Neural crest cell (in vitro differentiated cells): ENCODE measurements at places on chromosomes 2 and 18.

DNA sequence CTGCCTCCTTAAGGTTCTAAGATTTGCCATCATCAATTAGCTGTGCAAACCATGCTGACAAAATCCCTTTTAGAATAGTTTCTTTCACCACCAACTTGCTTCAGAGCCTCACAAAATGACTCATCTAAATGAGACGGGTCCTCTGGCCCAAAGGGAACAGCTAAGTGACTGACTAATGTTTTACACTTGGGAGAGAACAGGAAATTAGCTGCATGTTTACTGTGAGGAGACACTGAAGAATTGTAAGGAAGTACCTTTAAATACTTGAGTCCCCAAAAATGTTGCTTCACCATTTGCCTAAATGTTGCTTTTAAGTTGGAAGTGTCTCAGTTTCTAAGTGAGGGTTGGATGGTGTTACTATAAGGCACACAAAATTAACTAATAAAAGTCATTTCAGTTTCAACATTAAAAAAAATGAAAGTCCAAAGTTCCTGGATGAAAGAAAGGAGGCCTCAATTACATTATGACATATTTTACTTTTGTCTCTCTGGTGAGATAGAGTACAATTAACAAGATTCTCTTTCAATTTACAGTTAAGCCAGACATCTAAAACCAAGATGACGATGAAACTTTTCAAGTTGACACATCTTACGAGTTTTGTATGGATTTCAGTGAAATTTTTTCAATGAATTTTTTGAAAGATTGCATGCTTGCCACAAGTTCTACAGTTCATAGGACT, 229.1 kb upstream of the FN1 start:
- DNase-seq = no peak

DNA sequence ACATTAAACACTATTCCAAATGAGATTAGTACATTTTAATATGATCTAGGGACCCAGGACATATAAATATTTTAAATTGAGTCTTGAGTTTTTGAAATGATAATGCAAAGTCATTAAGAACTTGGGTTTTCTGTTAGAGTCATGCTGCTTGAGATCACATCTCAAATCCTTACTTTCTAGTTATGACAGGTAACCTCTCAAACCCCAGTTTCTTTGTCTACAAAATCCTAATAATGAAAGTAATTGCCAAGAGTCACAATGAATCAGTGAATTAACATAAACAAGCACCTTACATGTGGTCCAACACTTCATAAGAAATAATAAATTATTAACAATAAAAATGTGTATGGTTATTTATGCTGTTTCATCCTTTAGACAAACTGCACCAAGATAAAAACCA, 607.6 kb downstream of the LRP1B start:
- no peak for DNase-seq

GRCh38 chr2:172153156-172153555, 50.5 kb upstream of the DLX2 start:
- DNase-seq = no peak

DNA sequence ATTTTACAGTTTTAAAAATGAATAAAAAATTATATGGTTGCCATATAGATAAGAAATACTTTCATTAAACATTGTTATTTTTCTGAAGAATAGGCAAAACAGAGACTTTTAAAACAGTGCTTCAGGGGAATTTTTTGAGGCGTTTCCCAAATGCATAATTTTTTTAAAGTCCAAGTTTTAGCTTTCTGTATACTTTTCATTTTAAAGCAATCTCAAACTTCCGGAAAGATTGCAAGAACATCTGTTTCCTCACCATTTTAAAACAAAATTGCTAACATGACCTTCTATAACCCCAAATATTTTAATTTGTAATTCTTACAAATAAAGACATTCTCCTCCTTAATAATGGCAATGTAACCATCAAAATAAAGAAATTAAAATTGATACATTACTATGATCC, 15.1 kb upstream of the MBD2 start:
- no peak for DNase-seq

DNA sequence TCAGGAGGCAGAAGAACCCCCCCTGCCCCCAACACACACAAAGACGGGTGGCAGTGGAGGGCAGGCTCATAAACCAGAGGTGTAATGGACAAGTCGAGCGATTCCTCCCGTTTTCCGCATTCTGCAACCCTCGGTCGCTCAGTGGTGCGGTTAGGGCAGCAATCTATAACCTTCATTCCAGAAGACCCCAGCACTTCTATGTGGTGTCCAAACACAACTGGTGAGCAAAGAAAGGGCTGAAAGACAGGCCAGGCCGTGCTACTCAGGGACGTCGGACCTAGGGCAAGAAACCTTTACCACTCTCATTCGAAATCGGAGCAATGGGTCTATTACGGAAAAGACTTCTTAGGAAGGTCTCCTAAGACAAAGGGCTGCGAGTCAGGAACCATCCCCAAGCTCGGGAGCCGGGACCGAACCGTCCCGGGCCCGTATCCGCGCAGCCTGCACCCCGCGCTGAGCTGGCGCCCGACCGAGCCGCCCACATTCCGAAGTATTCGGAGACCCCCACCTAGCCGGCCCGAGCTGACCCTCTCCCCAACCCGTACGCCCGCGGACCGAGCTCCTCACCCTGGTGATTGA, 568 bp downstream of the ARL5A start:
- peak; percentile 9 for DNase-seq
